B cell (primary cell): ENCODE measurements at places on chromosomes 6 and 20. TPM values are rescaled to one million over a fixed set of nuclear protein-coding genes. Genes with fewer than 3 reads are reported as not detected.

RIPPLY2 gene
- not detected in 2 replicates for polyA plus RNA-seq

KCNK5 gene
- not detected in 2 replicates for polyA plus RNA-seq

GRCh38 chr6:121190122-121190521 is 144.2 kb downstream of the TBC1D32 start:
- no peaks in the 10 kb centered on the region for H3K4me1 ChIP-seq
- H3K27me3 ChIP-seq, result no peaks in the 10 kb centered on the region
- no peak overlapping the region for H3K27ac ChIP-seq
- DNase-seq, result no peak

DNA sequence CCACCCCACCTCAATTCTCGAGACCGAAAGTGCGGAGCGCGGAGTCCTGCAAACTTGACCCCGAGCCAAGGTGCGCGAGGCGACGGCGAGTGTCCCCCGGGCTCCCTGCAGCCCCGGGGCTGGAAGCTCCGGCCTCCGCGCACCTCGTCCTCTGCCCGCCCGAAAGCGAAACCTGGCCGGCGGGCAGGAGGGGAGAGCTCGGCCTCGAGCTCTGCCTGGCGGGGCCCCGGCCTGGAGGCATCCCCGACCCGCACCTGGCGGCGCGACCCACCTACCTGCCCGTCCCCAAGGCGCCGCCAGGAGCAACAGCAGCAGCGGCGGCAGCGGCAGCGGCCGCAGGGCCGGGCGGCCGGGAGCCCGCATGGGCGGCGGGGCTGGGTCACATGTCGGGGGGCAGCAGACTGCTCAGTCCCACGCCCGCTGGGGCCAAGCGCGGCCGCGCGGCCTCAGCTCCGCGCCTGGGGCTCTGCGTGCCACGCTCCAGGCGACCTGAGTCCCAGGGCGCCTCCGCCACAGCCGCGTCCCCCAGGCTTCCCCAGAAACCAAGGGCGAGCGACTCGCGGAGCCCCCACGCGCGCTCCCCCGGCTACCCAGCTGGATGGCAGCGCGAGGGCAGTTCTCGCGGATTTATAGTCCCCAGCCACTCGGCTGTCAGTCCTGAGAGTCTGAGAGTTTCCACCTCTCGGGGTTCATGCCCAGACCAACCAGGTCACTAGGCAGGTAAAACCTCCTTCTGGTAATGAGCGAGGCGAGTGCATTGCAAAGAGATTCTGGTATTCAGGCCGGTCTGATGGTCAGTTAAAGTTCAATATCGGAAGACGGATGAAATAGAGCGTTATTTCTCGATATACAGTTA is at the start of gene IL20RA:
IL20RA (minus strand) TSS at position 600 of the 856 bp plus-strand sequence; CDS start at position 363, 237 bp downstream.
- H3K27ac ChIP-seq, result no peak within 1 kb of the TSS
- DNase-seq, result peak; percentile 54
- no peaks in the 10 kb centered on the region for H3K36me3 ChIP-seq
- H3K27me3 ChIP-seq, result peaks cover 38% of the 10 kb centered on the region
- H3K4me1 ChIP-seq, result peaks cover 7% of the 10 kb centered on the region

DNA sequence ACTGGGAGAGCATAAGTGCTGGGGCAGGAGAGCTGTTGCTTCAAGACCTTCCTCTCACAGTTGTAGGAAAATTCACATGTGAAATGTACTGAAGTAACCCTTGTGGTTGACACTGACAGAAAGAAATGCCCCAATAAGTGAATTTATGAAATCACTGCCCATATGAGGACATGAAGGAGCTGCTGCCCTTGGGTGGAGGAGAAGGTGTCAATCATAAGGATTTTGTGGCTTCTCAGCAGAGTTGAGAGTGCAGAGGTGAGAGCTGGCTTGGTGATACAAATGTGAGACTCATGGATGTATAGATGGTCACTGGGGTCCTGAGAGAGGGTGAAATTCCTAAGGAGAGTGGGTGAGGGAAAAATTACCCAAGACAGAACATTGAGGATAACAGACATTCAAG is 33.9 kb upstream of the CMTR1 start:
- no peak overlapping the region for H3K27ac ChIP-seq
- no peaks in the 10 kb centered on the region for H3K4me1 ChIP-seq
- no peaks in the 10 kb centered on the region for H3K27me3 ChIP-seq
- no peak overlapping the region for H3K4me3 ChIP-seq
- no peak for DNase-seq
